Ovary (tissue), 10 donors: ENCODE measurements at places on chromosomes 13 and 19. TPM values are rescaled to one million over a fixed set of nuclear protein-coding genes. Genes with fewer than 3 reads are reported as not detected.

The IGFL1 gene
- polyA plus RNA-seq: not detected

- peak; percentile 76 for DNase-seq
- peaks cover 13% of the 10 kb centered on the region for H3K4me1 ChIP-seq
- peak within 1 kb of the TSS; percentile 71 for H3K27ac ChIP-seq
These were observed at the start of gene KCNK6 for GRCh38 chr19:38319421-38320258. KCNK6 (plus strand) TSS chr19:38319845; CDS start chr19:38319951, 106 bp downstream.

The ALG11 gene
- 5.9 TPM for polyA plus RNA-seq

- H3K36me3 ChIP-seq: no peaks in the 10 kb centered on the region
- H3K4me3 ChIP-seq: no peak overlapping the region
- H3K27me3 ChIP-seq: no peaks in the 10 kb centered on the region
- no peak overlapping the region for H3K27ac ChIP-seq
- no peak for DNase-seq
- H3K4me1 ChIP-seq: no peaks in the 10 kb centered on the region
These were observed 929.3 kb upstream of the SLITRK5 start for GRCh38 chr13:86741762-86742285.

- no peaks in the 10 kb centered on the region for H3K27me3 ChIP-seq
- DNase-seq: no peak
- H3K4me3 ChIP-seq: no peak overlapping the region
- no peaks in the 10 kb centered on the region for H3K36me3 ChIP-seq
- H3K4me1 ChIP-seq: no peaks in the 10 kb centered on the region
- no peak overlapping the region for H3K27ac ChIP-seq
These were observed 80.7 kb downstream of the TEX29 start for GRCh38 chr13:111401151-111401550.

- no peaks in the 10 kb centered on the region for H3K36me3 ChIP-seq
- no peak overlapping the region for H3K4me3 ChIP-seq
- H3K4me1 ChIP-seq: no peaks in the 10 kb centered on the region
- DNase-seq: no peak
- no peaks in the 10 kb centered on the region for H3K27me3 ChIP-seq
These were observed 59.5 kb downstream of the ANKRD10 start for GRCh38 chr13:110855363-110855762.

- H3K4me3 ChIP-seq: no peak overlapping the region
- no peaks in the 10 kb centered on the region for H3K36me3 ChIP-seq
- H3K4me1 ChIP-seq: no peaks in the 10 kb centered on the region
- no peak overlapping the region for H3K27ac ChIP-seq
- no peaks in the 10 kb centered on the region for H3K27me3 ChIP-seq
These were observed 807.5 kb upstream of the ATXN8OS start for GRCh38 chr13:69300131-69300530.

The ZNF177 gene
- 7.8 TPM for polyA plus RNA-seq

The TEKTIP1 gene
- 0.54 TPM for polyA plus RNA-seq

DNA sequence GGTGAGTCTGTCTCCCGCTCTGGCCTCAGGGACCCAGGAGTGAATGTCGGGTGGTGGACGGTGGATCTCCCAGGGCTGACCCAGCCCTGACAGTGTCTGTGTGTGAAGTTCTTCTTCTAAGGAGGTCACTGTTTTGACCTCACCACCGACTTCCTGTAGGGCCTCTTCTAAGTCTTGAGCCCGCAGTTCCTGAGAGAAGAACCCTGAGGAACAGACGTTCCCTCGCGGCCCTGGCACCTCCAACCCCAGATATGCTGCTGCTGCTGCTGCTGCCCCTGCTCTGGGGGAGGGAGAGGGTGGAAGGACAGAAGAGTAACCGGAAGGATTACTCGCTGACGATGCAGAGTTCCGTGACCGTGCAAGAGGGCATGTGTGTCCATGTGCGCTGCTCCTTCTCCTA, at the start of gene SIGLEC7:
TSS of gene SIGLEC7 (plus strand) at position 183 of the 400 bp plus-strand sequence. CDS start at position 252, 69 bp downstream.
- no peak within 1 kb of the TSS for H3K27ac ChIP-seq
- H3K4me3 ChIP-seq: no peak within 1 kb of the TSS
- no peaks in the 10 kb centered on the region for H3K4me1 ChIP-seq
- no peaks in the 10 kb centered on the region for H3K27me3 ChIP-seq
- no peaks in the 10 kb centered on the region for H3K36me3 ChIP-seq

- no peaks in the 10 kb centered on the region for H3K36me3 ChIP-seq
- no peak overlapping the region for H3K27ac ChIP-seq
- H3K4me3 ChIP-seq: no peak overlapping the region
- no peak for DNase-seq
- H3K27me3 ChIP-seq: no peaks in the 10 kb centered on the region
These were observed 176.6 kb downstream of the KLF5 start for GRCh38 chr13:73235385-73235784.

DNA sequence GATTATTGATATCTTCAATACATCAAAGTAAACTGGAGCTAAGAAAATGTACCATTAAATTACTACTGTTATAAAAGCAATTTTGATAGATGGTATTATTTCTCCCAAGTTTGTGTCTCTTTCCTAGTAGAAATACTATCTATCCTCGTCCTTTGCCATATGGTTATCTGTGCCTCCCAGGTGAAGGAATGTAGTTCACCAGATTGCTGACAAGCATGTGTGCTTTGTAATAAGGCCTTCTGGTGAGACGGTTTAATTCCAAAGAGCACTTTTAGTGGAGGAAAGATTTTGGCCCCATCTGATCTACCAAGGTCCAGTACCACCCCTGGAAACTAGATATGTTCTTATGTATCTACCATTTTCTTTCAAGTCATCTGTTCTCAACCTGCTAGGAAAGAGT, 243.6 kb downstream of the DLEU7 start:
- H3K36me3 ChIP-seq: no peaks in the 10 kb centered on the region
- H3K27ac ChIP-seq: no peak overlapping the region
- no peak overlapping the region for H3K4me3 ChIP-seq
- no peaks in the 10 kb centered on the region for H3K27me3 ChIP-seq
- no peak for DNase-seq

The UBE2S gene
- 3.2 TPM for polyA plus RNA-seq
